ENCODE measurements at places on chromosomes 13 and 19.

GRCh38 chr13:20582026-20582425 is 15.1 kb downstream of the IFT88 start:
- no peak for DNase-seq

GRCh38 chr19:17195106-17195505 is 20.1 kb upstream of the USE1 start:
- DNase-seq: no peak

- no peak for DNase-seq
Measured at GRCh38 chr19:34787059-34787824, 14.2 kb upstream of the ZNF599 start.

DNA sequence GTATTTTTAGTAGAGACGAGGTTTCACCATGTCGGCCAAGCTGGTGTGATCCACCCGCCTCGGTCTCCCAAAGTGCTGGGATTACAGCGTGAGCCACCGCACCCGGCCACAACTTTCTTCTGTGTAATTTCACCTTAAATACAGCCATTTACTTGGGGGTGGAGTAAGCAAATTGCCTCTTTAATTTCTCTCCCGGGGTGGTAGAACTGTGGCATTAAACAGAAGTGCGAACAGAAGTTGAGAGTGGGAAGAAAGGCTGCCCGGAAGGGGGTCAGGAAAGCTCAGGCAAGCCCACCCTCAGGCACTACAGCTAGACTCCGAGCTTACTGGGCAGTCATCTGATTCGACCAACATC is 475 bp upstream of the DNAJC15 start:
- DNase-seq: no peak

DNA sequence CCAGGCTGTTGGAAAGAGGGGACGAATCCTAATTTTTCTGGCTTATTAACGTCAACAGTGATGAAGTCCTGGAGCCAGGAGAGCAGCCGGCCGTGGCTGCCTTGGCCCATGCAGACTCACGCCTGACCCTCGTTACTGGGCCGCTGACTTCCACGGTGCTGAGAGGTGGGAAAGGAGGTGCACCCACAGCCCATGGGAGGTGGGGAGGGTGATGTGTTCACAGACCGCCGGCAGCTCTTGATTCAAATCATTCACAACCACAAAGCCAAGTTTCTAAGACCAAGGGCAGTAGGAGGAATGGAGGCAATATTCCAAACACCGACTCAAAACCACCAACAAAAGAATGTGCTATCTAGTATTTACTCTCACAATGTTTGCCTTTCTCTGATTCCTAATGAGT is 24.3 kb downstream of the COL4A2 start:
- DNase-seq: no peak

- DNase-seq: no peak
Measured at GRCh38 chr19:13366529-13367143, 139.6 kb downstream of the CACNA1A start.

GRCh38 chr19:18310966-18311365 is 11.9 kb downstream of the LSM4 start:
- no peak for DNase-seq

Data from hypothalamus (tissue), 51 donors.